ENCODE measurements at places on chromosomes 1 and 21.

DNA sequence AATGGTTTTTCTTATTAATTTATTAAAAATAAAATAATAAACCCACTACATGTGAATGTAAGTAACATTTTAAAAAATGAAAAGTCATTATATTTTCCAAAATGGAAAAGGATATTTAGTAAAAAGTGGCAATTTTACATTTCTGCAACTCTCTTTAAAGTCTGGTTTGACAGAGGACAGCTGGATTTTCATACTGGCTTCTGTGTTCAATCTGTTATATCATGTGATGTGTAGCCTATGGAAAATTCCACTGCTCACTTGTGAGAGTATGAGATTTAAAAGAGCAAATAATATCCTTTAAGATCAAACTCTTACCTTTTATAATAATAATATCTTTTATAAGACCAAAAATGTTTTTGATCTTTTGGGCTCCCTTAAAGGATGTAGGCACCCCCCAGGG is 33.7 kb downstream of the PCP4 start:
- no peak for DNase-seq

GRCh38 chr1:174812656-174813055 is 187.1 kb upstream of the CACYBP start:
- no peak for DNase-seq

DNA sequence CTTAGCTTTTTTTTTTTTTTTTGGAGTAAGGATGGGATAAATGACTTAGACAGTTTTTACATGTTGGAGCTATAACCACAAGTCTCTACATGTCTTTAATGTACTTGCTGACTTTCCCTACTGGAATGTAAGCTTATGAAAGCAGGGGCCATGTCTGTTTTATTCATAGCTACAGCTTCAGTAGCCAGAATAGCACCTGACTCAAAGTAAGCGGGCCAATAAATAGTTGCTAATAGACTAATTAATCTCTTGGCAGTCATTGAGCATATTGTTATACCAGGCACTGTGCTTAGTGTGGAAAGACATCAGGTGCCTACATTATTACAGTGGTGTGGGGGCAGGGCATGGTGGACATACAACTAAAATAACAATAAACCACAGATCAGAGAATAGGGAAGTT is 84.4 kb upstream of the HOOK1 start:
- no peak for DNase-seq

DNA sequence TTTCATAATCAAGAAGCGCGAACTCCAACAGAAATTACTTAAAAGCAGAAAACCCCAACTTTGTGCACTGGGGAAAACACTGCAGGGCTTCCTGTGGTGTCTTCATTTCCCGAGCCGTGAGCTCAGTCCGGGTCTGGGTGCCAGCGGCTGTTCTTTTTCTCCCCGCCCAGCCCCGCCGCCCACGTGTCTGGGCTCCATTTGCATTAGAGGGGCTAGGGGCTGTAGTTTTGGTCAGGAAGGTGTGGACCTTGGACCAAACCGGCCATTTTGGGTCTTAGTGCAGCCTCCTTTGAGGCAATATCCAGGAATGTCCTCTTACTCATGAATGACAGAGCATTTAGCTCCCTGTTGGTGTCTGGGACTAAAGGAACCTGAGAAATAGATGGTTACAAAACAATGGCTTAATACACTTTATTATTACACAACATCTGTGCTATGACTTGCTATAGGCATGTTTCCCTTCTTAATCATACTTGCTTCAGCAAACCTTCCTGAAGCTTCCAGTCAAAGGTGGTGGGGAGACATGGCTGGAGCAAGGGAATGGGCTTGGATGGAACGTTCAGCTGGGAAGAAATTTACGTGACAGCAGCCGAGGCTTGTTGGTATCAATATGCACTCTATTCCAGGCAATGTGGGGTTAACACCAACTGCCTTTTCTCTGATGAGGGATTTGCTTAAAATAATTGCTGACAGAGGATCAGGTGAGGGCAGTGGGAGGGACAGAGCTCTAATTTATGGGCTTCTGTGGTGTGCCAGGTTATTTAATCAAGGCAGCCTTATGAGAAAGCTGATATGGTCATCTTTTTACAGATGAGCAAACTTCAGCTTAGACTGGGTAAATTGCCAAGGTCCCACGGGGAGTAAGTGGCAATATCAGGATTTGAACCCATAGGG is 1.1 kb downstream of the AGTRAP start:
- DNase-seq: no peak

- DNase-seq: no peak
Observed at GRCh38 chr1:162196387-162196786, 126.9 kb downstream of the NOS1AP start.

GRCh38 chr1:100552031-100552430 is 14.1 kb downstream of the GPR88 start:
- no peak for DNase-seq

GRCh38 chr1:154420961-154421924 is 16.1 kb downstream of the IL6R start:
- no peak for DNase-seq

- DNase-seq: no peak
Observed at GRCh38 chr1:221886743-221887414, 145.0 kb upstream of the DUSP10 start.

DNA sequence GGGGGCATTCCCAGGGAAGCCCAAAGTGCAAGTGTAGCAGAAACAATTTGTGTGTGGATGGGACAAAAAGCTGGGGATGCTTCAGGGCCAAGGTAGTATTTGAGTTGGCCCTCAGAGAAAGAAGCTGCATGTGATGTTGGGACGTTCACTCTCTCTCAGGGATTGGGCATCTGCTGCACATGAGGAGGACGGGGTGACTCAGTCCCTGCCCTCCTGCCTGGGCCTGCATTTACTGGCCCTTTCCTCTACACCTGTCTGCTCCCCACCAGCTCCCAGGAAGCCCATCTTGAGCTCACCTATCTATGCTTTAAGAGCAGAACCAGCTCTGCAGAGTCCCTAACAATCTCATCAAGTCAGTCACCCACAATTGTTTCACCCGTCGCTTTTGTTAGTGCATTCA is 23.5 kb upstream of the MPZL1 start:
- DNase-seq: no peak

GRCh38 chr1:24930260-24931145 is at the start of gene RUNX3:
Gene RUNX3 (minus strand): TSS chr1:24930276. CDS start chr1:24929868, 408 bp downstream.
- DNase-seq: peak; percentile 70

DNA sequence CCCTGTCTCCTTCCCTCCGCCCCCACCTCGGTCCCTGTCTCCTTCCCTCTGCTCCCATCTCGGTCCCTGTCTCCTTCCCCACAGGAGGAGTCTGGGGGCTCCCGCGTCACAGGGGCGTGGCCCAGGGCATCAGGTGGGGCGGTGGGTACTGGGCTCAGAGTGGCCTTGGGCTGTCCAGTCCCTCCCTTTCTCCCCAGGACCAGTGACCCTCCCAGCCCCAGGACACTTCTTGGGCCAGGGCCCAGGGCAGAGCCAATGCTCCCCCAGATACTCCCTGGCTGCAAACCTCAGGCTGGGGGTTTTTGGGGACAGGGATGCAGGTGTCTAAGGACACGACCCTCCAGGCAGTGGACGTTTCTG is 6.8 kb upstream of the RNF223 start:
- DNase-seq: no peak

- DNase-seq: no peak
Observed at GRCh38 chr1:234730770-234731568, 121.0 kb upstream of the IRF2BP2 start.

DNA sequence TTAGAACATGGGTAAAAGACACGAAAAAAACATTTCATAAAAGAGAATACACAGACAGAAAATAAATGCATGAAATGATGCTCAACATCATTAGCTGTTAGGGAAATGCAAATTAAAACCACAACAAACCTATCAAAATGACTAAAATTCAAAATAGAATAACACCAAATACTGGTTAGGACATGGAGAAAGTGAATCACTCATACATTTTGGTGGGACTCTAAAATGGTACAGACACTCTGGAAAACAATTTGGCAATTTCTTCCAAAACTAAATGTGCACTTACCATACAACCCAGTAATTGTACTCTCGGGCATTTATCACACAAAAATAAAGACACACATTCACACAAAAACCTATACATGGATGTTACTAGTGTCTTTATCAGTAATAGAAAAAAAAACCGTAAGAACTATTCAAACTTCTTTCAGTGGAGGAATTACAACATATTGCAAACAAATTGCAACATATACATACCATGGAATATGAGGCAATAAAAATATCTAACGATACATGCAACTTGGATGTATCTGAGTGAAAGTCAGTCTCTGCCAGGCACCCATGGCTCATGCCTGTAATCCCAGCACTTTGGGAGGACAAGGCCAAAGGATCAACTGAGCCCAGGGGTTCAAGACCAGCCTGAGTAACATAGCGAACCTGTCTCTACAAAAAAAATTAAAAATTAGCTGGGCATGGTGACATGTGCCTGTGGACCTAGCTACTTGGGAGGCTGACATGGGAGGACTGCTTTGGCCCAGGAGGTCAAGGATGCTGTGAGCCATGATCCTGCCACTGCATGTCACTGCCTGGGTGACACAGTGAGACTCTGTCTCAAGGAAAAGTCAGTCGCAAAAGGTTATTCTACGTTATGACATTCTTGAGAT is 19.6 kb downstream of the HSF2BP start:
- DNase-seq: no peak
